ENCODE measurements at places on chromosomes 2 and 18.

DNA sequence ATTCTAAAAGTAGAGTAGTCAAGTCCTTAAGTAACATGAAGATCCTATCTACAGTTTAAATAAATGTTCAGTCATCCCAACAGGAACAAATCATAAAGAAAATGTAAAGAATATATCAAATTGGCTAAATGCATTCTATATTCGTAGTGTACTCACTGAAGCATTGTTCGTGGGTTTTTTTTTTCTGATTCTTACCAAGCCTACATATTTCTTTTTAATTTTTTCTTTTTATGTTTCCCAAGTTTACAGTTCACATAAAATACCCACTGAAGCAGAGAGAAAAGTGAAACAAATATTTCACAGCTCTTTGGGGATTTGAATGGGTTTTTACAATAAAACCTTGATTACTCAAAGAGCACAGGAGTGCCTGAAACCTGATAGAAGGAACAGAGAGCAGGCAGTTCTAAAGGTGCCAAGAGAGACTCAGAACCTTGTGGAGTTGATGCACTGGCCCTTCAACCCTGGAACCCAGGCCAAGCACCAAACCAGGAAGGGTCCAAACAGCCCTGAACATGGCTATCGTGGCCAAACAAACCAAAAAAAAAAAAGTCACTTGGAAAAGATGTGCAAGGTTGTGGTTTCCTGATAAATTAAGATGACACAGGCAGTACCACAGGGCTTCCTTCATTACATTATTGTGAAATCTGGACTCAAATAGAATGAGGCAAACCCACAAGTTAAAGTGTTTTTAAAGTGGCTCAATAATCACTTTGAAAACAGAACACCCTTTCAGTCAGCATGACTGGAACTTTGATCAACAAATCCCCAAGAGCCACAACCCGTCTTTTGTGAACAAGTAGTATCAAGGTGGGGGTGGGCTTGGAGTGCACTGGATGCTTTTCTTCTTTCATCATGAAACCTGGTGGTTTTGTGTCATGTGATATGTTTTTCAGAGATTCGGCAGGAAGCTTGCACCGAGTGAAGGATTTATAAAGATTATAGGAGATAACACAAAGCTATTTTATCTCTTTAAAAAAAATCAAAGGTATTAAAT, 245.0 kb upstream of the FN1 start:
- DNase-seq, result no peak

DNA sequence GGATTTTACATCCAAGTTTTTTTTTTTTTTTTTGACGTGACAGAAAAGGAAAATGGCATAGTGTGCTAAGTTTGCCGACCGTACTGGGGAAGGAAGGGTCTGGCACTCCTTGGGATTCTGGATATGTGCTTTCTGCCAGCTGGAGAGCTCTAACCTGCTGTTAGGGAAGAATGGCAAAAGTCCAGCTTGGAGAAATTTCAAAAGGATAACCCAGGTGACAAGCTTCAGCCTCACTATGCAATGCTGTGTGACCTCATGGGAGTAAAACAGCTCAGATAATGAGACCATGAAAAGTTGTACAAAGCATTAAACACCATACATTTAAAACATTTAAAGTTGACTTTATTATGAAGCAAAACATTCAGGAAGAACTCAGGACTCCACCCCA, 10.3 kb upstream of the GPR45 start:
- DNase-seq, result no peak

- DNase-seq, result no peak
Measured at GRCh38 chr2:51981783-51982182, 949.9 kb upstream of the NRXN1 start.

DNA sequence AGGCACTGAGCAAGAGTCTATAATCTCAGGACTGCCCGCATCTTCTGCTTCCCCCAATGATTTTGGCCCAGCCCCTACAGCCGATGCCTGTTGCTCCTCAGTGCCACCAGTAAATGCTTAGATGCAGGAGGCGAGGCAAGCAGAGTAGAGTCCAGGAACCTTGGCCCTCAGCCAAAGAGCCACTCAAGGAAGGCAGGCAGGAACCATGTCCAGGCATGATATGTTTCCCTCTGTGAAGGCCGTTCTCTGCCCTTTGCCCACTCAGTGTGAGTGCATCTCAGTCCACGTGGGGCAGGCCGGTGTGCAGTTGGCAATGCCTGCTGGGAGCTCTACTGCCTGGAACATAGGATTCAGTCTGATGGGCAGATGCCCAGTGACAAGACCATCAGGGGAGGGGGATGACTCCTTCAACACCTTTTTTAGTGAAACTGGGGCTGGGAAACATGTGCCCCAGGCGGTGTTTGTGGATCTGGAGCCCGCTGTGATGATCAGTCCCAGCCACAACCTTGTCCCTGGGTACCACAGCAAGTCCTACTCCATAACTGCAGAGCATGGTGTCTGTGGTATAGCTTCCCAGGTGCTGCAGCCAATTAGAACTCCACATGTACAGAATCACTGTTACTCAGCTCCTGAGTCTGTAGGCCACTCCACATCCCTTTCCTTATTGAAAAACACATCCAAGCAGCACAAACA, 9.7 kb upstream of the DNAJB2 start:
- DNase-seq, result no peak

DNA sequence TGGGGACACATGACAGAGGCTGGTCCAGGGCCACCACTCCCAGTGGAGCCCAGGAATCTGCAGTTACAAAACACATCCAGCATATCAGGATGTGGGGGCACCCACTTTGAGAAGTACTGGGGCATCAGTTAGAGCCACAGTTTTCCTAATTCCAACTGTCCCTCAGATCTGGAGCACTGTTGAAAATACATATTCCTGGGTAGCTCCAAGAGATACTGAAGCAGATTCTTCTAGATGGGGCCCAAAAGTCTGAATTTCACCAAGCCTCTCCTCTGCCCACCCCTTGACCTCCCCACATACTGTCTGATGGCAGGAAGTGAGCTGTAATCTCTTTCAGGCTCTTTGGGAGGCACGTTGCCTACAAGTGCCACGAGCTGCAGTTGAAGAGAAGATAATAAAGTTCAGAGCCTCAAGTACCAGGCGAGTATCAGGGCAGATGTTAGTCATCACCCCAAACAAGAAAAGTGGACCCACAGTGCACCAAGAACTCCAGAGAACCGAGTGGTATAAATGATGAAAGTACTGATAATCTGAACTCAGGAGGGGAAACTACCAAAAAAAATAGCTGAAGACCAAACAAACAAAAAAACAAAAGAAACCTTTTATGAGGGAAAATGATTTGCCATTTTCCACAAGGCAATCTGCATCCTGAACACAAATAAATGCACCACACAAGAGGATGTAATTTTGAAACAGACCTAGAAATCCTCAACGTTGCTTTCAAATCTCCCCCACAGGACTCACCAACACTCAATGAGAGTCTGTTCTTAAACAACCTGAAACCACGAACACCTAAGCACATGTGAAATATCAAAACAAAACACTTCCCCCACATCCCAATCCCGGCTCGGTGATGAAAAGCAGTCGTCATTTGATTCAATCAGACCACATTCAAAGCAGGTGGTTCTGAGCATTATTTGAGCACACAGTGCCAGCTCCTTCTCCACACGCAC, 98.7 kb downstream of the TCF4 start:
- peak; percentile 40 for DNase-seq

DNA sequence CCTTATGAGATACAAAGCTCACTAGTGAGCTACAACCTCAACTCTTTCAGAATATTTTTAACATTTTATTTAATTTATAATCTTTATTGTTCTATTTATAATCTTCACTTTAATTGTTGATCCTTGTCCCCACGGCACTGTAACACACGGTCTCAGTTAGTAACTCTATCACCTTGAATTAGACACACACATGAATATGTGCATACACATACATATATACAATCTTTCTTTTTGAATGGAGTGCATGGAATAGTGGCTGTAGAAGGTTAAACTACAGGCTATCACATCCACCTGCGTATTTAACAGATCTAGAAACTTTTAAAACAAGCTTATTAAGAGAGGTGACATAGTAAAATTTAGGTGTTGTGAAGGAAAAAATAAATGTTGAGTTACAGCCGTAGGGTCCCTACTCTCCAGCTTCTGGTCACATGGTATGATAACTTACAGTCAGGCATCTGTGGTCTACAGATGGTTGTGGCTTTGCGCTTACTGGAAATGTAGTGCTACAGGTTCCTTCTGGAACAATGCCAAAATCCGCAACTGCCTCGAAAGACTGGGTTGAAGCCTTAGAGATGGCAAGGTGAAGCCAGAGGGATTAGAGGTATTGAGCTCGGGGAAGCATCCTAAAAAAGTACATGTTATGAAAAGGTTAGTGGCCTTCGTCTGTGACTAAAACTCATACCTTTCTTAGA, 1324.1 kb upstream of the SLC39A10 start:
- DNase-seq, result no peak
